ENCODE measurements at places on chromosomes 13 and 19.

DNA sequence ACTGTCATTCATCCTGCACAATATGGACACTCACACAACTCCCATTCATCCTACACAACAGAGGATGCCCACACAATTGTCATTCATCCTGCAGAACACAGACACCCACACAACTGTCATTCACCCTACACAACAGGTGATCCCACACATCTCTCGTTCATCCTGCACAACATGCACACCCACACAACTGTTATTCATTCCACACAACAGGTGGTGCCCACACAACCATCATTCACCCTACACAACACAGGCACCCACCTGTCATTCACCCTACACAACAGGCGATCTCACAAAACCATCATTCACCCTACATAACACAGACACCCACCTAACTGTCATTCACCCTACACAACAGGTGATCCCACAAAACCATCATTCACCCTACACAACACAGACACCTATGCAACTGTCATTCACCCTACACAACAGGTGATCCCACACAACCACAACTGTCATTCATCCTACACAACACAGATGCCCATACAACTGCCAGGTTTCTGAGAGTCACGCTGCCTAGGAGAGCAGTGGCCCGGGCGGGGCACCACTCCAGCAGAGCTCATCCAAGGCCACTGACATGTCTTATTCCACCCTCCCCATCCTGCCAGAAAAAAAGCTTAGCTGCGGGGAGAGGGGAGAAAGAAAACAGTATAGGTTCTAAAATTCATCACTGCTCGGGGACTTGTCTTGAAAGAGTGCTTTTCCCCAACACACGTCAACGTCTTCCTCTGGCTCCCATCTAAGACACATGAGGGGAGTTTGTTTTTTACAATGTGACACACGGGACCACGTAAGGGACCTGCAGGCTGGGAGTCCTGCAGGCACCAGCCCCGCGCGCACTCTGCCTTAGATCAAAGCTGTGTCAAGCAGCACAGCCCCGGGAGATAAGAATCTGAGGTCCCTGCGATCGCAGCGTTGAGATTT, 44.0 kb downstream of the KLF2 start:
- H3K4me3 ChIP-seq = no peak overlapping the region
- no peaks in the 10 kb centered on the region for H3K4me1 ChIP-seq
- H3K27me3 ChIP-seq = no peaks in the 10 kb centered on the region
- no peaks in the 10 kb centered on the region for H3K36me3 ChIP-seq
- H3K27ac ChIP-seq = no peak overlapping the region

- no peak overlapping the region for H3K4me3 ChIP-seq
- DNase-seq = no peak
- H3K36me3 ChIP-seq = no peaks in the 10 kb centered on the region
Measured at GRCh38 chr19:13909430-13909829, 3.4 kb downstream of the CC2D1A start.

GRCh38 chr19:52230685-52231084, 38.7 kb upstream of the ZNF766 start:
- H3K27me3 ChIP-seq = no peaks in the 10 kb centered on the region
- no peaks in the 10 kb centered on the region for H3K36me3 ChIP-seq
- H3K4me3 ChIP-seq = no peak overlapping the region
- DNase-seq = no peak
- no peak overlapping the region for H3K27ac ChIP-seq

DNA sequence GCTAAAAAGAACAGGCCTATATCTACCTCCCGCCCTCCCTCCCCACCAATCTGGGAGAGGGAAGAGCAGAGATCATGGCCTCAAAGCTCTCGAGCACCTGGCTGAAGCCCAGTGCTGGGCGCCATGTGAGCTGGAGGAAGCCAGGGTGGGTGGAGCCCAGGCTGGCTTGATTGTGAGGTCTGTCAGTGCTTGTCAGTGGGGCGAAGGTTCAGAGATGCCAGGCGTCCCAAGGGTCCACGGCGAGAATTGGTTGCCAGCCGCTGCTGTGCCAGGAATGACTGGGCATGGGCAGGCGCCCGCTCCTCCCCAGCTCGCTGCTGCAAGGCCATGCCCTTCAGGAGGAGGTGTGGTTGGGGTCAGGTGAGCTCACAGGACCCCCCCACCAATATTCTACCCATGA, 11.5 kb downstream of the BEST2 start:
- H3K27me3 ChIP-seq = no peaks in the 10 kb centered on the region
- H3K4me3 ChIP-seq = no peak overlapping the region
- no peak for DNase-seq
- H3K27ac ChIP-seq = no peak overlapping the region
- no peaks in the 10 kb centered on the region for H3K4me1 ChIP-seq

- H3K4me1 ChIP-seq = no peaks in the 10 kb centered on the region
- H3K27me3 ChIP-seq = no peaks in the 10 kb centered on the region
- H3K27ac ChIP-seq = no peak overlapping the region
- no peak overlapping the region for H3K4me3 ChIP-seq
- DNase-seq = no peak
Measured at GRCh38 chr13:37074703-37075102, 15.2 kb upstream of the SUPT20H start.

DNA sequence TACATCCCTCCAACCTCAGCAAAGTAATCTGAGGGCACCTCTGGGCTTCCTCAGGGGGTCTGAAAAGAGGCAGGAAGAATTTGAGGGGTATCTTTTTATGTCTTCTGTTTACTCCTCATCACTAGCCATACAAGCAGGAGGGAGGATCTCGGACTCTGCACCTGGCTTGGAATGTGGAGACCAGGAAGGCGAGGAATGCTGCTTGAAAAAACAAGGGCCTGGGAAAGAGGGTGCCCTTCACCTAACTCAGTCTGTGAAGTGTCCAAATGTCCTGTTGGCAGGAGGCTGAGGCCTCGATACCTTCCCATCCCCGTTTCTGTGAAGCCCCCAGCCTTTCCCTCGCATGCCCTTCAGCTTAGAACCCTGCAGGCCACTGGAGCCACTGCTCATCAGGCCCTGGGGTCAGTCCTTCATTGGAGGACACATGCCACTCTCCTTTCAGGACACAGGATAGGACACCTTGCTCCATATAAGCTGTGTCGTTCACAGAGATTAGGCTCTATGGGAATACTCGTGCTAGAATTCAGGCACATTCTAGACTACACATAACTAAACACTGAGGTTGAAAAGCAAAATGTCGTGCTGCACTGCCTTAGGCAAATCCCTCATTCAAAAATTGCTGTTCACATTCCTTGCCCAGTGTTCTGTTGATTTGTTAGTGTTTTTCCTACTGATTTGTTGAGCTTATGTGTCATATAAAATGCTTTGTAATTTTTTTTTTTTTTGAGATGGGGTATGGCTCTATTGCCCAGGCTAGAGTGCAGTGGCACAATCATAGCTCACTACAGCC, 49.7 kb downstream of the ESD start:
- no peaks in the 10 kb centered on the region for H3K4me1 ChIP-seq
- DNase-seq = no peak
- H3K4me3 ChIP-seq = no peak overlapping the region
- no peak overlapping the region for H3K27ac ChIP-seq

DNA sequence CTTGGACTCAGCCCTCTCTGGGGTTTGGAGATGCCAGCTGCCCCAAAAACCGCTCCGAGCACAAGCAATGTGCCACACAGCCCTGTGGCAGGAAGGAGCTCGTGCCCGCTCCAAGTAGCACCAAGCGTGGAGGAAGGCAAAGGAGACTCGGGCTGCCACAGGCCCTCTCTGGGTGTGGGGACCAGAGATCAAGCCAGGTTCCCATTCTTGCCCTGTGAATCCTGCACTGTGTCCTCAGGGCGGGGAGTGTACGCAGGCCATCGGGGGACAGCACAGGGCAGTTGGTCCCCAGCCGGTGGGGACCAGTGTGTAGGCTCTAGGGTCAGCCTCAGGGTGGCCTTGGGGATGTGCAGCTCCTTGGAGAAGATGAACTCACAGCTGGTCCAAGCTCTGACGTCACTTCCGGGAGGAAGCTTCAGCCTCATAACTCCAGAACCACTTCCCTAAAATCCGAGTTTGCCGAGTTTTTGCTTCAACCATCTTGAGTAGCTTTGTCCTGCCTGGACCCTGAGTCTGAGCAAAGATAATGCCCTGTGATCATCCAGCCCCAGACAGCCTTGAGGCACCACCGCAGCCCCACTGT, 9.3 kb upstream of the CPAMD8 start:
- H3K4me3 ChIP-seq = no peak overlapping the region
- H3K27ac ChIP-seq = no peak overlapping the region
- no peaks in the 10 kb centered on the region for H3K27me3 ChIP-seq
- no peaks in the 10 kb centered on the region for H3K4me1 ChIP-seq
- DNase-seq = no peak

GRCh38 chr19:1053176-1054101, 13.5 kb upstream of the ARHGAP45 start:
- H3K36me3 ChIP-seq = no peaks in the 10 kb centered on the region
- no peak for DNase-seq
- H3K4me1 ChIP-seq = no peaks in the 10 kb centered on the region
- H3K27me3 ChIP-seq = no peaks in the 10 kb centered on the region
- H3K4me3 ChIP-seq = no peak overlapping the region

DNA sequence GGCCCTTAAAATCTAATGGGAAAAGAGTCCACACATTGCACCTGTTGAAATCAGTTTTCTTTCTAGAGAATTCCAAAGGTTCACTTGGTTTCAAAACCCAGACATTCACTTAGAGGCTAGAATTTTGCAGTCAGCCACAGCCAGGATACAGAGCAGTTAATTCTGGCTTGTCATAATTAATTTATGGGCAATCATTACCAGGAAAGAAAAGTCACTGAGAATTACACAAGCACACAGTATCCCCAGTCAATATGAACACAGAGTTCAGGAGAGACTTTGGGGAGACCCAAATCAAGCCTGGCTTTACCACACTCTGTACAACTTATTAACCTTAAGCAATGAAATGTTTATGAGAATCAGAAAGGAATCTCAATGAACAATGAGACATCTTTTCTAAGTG, 224.3 kb upstream of the SOX21 start:
- no peak overlapping the region for H3K27ac ChIP-seq
- H3K27me3 ChIP-seq = no peaks in the 10 kb centered on the region
- no peak overlapping the region for H3K4me3 ChIP-seq
- no peaks in the 10 kb centered on the region for H3K36me3 ChIP-seq

GRCh38 chr13:30690282-30691188, 44.8 kb upstream of the ALOX5AP start:
- no peaks in the 10 kb centered on the region for H3K36me3 ChIP-seq
- no peaks in the 10 kb centered on the region for H3K27me3 ChIP-seq
- peak overlapping the region; percentile 34 for H3K4me3 ChIP-seq

DNA sequence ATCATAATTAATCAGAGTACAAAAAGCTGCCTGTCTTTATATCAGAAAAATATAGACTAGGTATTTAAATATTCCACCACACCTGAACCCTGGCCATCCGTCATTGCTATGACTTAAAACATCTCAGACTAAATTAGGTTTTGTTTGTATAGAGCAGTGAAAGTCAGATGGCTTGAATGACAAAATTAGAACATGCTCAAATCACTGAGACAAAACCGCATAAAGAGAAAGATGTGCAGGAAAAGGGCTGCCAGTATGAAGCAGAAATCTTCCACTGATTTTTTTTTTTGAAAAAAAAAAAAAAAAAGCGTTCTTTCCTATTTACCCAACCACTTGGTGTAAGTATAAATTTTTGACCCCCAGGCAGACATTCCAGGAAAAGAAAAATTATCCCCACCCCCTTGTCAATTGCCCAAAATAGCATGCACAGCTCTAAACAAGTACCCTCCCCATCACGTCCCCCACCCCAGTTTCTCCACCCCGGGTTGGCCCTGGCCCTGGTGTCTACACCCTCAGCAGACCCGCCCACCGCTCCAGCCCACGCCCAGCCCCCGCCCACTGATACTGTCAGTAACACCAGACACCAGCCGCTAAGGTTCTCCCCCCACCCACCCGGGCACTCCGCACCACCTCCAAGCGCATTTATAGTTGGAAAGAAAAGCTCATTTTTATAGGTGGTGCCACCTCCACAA, 118.6 kb downstream of the URI1 start:
- H3K27ac ChIP-seq = no peak overlapping the region
- no peak for DNase-seq
- no peaks in the 10 kb centered on the region for H3K27me3 ChIP-seq
- no peaks in the 10 kb centered on the region for H3K36me3 ChIP-seq

DNA sequence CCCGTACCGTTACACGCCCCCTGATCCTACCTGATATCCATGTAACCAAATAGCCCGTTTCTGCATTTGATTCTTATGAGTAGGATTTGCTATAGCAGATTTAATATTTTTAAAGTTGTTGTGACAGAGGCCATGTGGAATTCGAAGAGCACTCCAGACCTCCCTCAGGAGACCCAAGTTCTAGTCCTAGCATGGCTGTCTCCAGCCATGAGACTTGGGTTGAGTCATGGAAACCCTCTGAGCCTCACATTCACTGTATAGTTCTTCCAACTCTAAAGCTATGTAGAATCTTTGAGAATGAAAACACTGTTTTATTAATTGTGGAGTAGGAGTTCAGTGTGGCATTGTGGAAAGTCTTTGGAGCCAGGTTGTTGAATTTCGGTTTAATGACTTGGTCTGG, 8.0 kb upstream of the GPR183 start:
- H3K27me3 ChIP-seq = no peaks in the 10 kb centered on the region
- no peaks in the 10 kb centered on the region for H3K36me3 ChIP-seq
- no peak overlapping the region for H3K4me3 ChIP-seq
- no peaks in the 10 kb centered on the region for H3K4me1 ChIP-seq
- no peak for DNase-seq

- no peak overlapping the region for H3K4me3 ChIP-seq
- H3K36me3 ChIP-seq = no peaks in the 10 kb centered on the region
- no peak overlapping the region for H3K27ac ChIP-seq
- no peaks in the 10 kb centered on the region for H3K27me3 ChIP-seq
- H3K4me1 ChIP-seq = no peaks in the 10 kb centered on the region
Measured at GRCh38 chr13:59690857-59691500, 472.7 kb downstream of the DIAPH3 start.

DNA sequence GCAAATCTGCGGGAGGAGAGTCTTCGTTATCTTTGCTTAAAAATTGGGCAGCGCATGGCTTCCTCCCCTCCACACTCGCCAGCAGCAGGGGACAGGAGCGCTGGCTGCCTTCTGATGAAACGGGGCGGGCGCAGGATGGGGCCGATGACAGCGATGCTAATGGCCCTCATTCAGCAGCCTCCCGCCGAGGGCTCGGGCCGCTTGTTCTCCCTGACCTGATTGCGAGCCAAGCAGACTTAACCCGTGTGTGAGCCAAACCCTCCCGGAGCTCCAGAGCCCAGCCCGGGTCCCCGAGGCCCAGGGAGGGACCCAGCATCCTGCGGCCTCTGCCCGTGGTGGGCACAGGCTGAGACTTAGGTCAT, 90.3 kb downstream of the KDM4B start:
- no peak overlapping the region for H3K4me3 ChIP-seq
- H3K27me3 ChIP-seq = no peaks in the 10 kb centered on the region
- no peak for DNase-seq
- H3K4me1 ChIP-seq = no peaks in the 10 kb centered on the region
- H3K27ac ChIP-seq = no peak overlapping the region

DNA sequence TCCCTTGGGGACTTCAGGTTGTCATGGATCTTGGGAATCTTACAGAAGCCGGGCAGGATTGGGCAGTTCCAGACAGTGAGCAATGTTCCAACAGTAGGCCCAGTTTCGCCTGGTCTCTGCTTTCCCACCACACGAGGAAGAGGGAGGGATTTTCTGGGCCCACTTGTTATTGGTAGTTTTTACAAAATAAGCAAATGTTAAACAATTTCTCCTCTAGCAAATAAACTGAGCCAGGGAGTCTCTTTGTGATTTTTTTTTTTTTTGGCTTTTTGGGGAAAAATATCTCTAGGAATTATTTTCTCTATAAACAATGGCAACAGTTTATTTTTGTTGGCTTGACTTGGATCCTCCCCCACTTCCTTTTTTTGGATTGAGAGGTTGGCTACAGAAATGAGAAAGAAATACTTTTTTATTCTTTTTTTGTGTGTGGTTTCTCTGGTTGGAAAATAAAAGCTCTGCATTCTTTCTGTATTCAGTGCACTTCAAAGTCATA, 89.3 kb downstream of the TM9SF2 start:
- no peak overlapping the region for H3K4me3 ChIP-seq
- no peak for DNase-seq
- H3K27ac ChIP-seq = no peak overlapping the region
- no peaks in the 10 kb centered on the region for H3K36me3 ChIP-seq
- H3K4me1 ChIP-seq = no peaks in the 10 kb centered on the region

Measured in Panc1 (cell line).